Tibial nerve (tissue), 4 donors: ENCODE measurements at places on chromosomes 7 and 10.

GRCh38 chr7:114273218-114273617, 141.4 kb upstream of the FOXP2 start:
- H3K4me3 ChIP-seq: no peak overlapping the region
- no peaks in the 10 kb centered on the region for H3K4me1 ChIP-seq
- H3K27me3 ChIP-seq: no peaks in the 10 kb centered on the region
- H3K27ac ChIP-seq: no peak overlapping the region
- no peaks in the 10 kb centered on the region for H3K36me3 ChIP-seq
- no peak for DNase-seq

- no peak overlapping the region for H3K27ac ChIP-seq
- no peaks in the 10 kb centered on the region for H3K36me3 ChIP-seq
- DNase-seq: no peak
Measured at GRCh38 chr10:110636932-110637557, 7.1 kb upstream of the RBM20 start.

GRCh38 chr10:123409884-123410283, 255.7 kb downstream of the BUB3 start:
- H3K36me3 ChIP-seq: no peaks in the 10 kb centered on the region
- no peak overlapping the region for H3K27ac ChIP-seq
- H3K27me3 ChIP-seq: no peaks in the 10 kb centered on the region
- no peak overlapping the region for H3K4me3 ChIP-seq

DNA sequence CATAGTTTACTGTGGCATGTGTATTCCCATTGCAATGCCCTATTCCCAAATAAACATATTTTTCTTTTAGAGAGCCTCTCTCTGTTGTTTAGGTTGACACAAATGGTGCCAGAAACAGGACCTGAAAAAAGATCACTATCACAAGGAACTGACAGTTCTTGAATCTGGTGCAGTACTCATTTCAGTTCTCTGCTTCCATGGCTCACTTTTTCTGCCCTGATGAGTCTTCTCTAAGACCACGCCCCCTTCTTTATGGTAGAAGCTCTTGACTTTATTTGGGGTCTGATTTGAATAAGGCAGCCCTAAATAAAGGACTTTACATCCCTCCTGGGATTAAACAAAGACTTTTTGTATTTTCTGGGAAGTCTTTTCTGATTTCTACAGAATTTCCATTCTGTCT, 3.5 kb upstream of the CCDC126 start:
- no peaks in the 10 kb centered on the region for H3K36me3 ChIP-seq
- no peak overlapping the region for H3K27ac ChIP-seq
- H3K4me1 ChIP-seq: peaks cover 7% of the 10 kb centered on the region
- H3K4me3 ChIP-seq: no peak overlapping the region
- DNase-seq: no peak
- H3K27me3 ChIP-seq: no peaks in the 10 kb centered on the region

- DNase-seq: no peak
- H3K27me3 ChIP-seq: no peaks in the 10 kb centered on the region
- no peak overlapping the region for H3K27ac ChIP-seq
- no peak overlapping the region for H3K4me3 ChIP-seq
- H3K4me1 ChIP-seq: no peaks in the 10 kb centered on the region
- H3K36me3 ChIP-seq: no peaks in the 10 kb centered on the region
Measured at GRCh38 chr7:78792006-78792405, 661.5 kb downstream of the MAGI2 start.

GRCh38 chr10:24209432-24209771, 464 bp downstream of the KIAA1217 start:
- no peaks in the 10 kb centered on the region for H3K36me3 ChIP-seq
- no peaks in the 10 kb centered on the region for H3K27me3 ChIP-seq
- no peak for DNase-seq
- no peaks in the 10 kb centered on the region for H3K4me1 ChIP-seq
- peak overlapping the region; percentile 42 for H3K4me3 ChIP-seq
- H3K27ac ChIP-seq: peak overlapping the region; percentile 90
